NCI-H2107 (cell line): ENCODE measurements at places on chromosomes 1 and 21.

GRCh38 chr1:33000427-33001026 lies 35.9 kb upstream of the RNF19B start:
- no peak for DNase-seq

DNA sequence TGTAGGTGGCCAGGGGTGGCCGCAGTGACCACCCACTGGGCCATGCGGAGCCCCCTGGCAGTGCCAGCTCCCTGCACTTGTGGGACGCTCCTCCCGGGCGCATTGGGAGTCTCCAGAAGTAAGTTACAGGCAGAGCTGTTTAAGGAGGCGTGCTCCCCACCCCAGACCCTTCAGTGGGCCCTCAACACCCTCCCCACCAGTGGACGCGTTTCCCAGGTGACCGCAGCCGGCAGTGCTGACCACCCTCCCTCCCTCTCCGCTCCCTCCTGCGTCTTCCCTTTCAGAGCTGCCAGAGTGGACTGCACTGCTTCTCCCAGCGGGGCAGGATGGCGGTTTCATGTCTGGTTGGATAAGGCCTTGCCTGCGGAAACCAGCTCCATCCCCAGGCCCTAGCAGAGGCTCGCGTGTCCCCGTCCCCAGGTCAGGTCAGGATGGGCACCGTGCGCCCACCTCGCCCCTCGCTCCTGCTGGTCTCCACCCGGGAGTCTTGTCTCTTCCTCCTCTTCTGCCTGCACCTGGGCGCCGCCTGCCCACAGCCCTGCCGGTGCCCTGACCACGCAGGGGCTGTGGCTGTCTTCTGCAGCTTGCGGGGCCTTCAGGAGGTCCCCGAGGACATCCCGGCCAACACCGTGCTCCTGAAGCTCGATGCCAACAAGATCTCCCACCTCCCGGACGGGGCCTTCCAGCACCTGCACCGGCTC lies 1.1 kb downstream of the LRRC3 start:
- no peak for DNase-seq

DNA sequence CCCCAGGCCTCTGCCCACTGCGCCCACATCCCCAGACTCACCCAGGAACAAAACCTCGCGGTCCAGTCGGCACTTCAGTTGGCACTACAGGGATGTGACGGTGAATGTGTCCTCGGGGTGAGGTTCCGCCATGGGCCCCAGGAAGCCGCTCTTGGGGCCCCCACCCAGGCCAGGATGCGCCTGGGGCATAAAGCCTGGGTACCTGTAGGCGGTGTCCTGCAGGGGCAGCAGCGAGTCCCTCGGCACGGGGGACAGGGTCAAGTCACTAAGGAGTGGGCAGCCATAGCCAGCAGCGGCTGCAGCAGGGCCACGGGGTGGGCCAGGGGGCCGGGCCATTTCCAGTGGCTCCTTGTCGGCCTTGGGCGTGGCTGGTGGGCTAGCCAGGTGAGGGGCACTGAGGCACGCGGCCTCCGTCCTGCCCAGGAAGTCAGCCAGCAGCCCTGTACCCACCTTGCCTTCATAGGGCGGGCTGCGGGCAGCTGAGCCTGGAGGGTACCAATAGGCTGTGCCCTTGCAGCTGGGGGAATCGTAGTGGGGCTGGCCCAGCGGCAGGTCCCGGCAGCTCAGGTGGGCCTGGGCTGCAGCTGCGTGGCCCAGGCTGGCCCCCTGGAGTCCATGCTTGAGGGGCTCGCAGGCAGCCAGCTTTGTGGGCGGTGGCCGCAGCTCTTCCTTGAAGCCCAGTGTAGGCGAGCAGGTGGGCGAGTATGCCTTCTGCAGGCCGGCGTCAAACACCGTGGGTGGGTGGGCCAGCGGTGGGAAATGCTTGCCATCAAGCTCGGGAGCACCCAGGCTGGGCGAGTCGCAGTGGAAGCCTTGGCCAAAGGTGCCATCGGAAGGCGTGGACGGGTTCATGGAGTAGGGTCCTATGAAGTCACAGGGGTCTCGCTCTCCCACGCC lies 56.5 kb downstream of the AHDC1 start:
- no peak for DNase-seq

- no peak for DNase-seq
These were observed 299.4 kb downstream of the LRRIQ3 start for GRCh38 chr1:73898540-73898939.

- no peak for DNase-seq
These were observed 9.5 kb downstream of the PSMB4 start for GRCh38 chr1:151408891-151409290.

DNA sequence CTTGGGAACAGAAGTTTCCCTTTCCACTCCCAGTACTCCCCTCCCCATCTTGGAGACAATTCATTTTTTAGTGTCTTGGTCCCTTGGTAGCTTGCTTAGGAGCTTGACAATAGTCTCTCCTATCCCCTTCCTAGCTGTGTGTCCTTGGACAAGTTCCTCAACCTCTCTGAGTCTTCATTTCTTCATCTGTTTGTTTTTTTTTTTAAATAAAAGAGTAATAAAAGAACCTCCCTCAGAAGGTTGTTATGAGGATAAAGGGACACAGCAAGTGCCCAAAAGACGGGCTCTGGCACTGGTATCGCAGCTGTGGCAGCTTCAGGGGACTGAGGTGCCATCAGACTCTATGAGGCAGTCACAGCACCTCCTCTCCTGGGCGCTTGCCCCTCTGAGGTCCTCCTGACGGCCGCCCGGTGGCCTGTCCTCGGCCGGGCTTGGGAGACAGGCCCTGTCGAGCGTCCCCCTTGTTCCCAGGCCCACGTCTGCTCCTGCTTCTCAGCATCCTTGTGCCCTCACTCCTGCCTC lies 689.2 kb downstream of the MATN1 start:
- DNase-seq = no peak

DNA sequence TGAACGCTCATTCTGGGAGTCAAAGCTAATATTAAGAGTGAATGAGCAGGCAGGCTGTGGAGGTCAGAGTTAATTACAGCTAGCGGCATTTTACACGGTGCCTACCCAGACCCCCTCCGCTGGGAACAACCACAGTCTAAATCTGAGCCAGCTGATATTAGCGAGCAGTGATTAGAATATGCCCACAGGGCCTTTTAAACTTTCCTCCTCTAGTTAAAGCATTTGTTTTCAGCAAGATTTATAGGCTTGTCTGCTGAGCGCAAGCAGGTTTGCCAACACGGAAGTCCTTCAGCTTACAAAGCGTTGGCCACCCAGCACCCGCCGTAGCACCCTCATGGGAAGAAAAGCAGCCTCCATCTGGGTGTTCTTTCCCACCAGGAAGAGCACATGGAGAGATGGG lies 72.1 kb downstream of the LMX1A start:
- DNase-seq = no peak

DNA sequence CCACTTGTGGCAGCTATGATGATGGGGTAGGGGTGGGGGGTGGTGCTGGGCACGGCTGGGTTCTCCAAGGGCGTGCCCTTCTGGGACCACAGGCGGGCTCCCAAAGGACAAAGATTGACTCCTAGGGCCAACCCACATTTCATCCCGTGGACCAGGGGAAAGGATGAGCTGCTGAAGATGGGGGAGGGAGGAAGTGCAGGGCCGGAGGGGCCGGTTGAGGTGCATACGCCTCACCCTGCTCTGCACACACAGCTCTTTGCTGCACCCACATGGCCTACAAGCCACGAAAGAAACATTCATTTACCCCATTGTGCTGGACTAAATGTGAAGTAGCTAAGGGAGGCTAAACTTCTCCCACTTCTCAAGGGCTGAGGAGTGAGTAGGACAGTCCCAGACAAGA lies 34.2 kb upstream of the GNPAT start:
- no peak for DNase-seq

DNA sequence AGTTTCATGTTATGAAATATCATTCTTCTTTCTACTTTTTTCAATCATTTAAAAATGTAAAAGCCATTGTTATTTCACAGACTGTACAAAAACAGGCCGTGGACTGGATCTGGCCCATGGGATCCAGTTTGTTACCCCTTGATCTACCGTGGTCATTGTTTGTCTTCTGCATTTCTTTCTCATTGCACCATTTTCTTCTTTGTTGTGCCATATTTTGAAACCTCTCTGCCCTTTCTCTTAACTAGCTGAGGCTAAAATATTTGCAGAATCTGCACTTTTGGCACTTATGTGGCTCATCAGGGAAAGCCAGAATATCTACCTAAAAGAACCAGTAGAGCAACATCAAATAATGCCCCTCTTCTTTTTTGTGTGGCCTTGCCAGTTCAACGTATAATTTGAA lies 50.5 kb downstream of the DNAJC6 start:
- DNase-seq = no peak

GRCh38 chr1:153985941-153986761 lies at the start of gene RAB13:
Gene RAB13 (minus strand): TSS chr1:153986339. CDS start chr1:153986236, 103 bp downstream.
- DNase-seq = no peak

DNA sequence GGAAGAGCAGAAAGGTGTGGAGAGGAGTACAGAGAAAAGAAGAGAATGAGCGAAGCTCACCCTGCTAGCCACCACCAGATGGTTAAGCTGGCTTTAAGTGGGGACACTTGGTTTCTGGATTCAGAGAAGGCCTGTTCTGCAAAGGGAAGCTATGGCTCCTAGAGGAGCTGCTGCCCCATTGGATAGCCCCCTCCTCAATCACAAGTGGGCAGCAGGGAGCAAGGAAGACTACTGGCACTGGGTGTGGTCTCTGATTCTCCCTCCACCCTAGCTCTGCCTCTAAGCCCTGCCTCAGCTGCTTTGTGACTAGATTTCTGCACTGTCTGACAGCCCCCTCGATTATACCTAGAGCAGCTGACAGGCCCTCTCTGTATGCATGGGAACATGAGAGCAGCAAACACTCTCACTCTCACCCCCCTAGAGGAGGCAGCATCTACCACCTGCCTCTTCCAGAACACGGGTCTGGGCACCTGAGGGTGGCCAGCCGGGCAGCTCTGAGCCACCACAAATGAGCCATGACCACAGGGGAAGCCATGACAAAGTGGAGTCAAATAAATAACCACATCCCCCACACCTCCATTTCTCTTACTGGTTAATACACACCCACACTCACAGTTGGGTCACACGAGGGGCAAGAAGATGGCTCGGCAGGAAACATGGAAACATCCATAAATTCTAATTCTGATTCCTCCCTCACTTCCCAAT lies 13.6 kb downstream of the PLEKHA6 start:
- DNase-seq = no peak

DNA sequence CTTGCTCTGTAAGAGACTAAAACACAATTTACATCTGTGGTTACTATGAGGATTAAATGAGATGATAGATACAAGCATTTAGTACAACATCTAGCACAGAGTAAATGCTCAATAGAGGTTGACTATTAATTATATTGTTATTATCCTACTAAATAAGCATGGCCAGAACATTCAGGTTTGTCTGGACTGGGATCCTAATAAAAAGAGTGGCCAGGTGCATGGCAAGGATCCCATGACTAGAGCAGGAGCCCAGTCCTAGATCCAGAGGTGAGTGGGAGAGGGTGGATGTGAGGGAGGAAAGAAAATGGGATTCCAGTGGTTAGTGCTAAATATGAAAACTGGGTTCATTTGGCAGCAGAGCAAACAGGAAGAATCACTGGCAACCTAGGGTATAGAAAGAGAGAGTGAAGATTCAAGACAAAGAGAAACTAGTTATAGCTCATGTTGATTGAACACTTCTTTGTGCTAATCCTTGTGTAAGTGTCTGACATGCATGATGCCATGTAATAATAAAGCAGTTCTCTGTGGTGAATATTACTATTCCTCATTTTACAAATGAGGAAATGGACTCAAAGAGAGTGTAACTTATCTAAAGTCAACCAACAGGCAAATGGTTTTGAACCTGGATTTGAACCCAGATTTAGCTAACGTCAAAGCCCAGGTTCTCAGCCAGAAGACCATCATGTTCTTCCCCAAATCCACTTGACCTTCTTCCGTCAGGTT lies 71.1 kb upstream of the FGGY start:
- DNase-seq = no peak

GRCh38 chr1:234926559-234927311 lies 201.9 kb downstream of the TOMM20 start:
- DNase-seq = no peak

- no peak for DNase-seq
These were observed 32.6 kb downstream of the TMEM200B start for GRCh38 chr1:29090937-29091618.

DNA sequence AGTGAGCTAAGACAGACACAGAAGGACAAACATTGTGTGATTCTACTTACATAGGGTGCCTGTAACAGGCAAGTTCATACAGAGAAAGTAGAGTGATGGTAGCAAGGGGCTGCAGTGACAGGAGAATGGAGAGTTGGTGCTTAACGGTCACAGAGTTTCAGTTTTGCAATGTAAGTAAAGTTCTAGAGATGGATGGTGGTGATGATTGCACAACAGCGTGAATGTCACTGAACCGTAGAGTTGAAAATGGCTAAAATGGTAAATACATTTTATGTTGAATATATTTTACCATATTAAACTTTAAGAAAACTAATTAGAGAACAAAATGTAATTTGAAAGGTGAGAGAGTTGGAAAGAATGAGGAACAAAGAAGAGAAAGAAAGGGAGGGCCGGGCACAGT lies 8.7 kb downstream of the CFAP107 start:
- no peak for DNase-seq

- no peak for DNase-seq
These were observed 168.5 kb upstream of the IRF2BP2 start for GRCh38 chr1:234778221-234779159.

DNA sequence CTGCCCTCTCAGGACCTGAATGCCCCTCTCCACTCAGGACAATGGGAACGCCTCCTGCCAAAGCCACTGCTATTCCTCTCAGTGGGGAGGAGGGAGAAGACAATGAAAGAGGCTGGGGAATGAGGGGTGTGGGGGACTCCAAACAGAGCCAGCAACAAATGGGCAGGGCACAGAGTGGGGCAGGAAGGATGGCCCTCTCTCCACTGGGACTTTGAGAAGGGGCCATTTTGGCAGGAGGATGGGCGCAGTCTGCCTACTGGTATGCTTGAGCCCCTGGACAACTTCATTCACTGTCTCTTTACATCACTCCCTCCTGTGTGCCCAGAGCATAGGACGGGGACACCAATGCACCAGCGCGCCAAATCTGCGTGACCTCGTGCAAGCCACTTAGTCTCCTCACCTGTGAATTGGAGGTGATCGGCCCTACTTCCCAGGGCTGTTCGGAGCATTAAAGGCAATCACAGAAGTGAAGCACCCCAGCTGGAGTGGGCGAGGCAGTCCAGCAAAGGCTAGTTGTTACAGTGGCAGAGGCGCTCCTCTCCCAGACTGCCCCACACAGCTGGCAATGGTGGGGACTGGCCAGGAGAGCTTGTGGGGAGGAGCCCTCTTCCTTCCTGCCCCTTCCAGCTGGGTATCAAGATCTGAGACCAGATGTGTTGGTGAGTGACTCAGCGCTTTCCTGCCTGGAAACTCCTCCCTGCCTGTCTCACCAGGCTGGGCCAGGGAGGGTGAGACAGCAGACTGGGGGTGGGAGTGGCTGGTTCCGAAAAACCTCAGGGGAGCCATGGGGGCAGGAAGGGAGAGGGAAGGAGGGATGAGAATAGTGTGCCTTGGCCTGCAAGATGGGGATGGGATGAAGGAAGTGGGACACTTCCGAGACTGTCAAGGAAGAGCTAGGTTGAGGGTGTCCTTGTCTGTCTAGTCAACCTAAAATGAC lies 22.4 kb upstream of the SYNC start:
- DNase-seq = no peak
